GF-D8 (cell line): ENCODE measurements at places on chromosomes 5 and 9.

- DNase-seq = no peak
These were observed 5.1 kb downstream of the MRPS2 start for GRCh38 chr9:135505406-135506187.

DNA sequence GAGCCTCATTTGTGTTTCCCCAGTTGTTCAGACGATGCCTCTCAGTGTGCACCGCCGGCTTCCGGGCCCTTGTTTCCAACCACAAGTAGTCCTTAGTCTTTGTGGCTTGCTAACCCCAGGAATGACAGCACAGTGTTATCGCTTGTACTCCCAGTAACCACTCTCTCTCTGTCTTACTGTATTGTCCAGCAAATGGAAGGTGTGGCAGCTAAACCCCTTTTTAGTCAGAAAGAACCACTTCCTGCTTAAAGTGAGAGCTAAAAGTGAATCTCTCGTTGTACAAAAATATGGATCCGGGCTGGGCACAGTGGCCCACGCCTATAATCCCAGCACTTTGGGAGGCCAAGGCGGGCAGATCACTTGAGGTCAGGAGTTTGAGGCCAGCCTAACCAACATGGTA lies 61.3 kb downstream of the ENC1 start:
- DNase-seq = no peak

DNA sequence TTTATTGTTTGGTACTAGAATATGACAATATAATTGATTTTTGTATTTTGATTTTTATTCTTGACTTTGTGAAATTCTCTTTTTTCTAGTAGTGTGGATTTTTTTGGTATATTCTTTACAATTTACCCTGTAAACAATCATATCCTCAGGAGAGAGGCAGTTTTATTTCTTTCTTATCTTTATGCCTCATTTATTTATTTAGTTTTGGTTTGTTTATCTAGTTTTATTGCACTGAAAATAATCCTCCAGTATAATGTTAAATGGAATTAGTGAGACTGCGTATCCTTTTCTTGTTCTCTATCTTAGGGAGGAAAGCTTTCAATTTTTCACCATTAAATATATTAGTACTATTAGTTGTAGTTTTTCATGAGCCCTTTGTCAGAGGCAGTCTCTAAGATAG lies 109.4 kb downstream of the MACROH2A1 start:
- DNase-seq = no peak

DNA sequence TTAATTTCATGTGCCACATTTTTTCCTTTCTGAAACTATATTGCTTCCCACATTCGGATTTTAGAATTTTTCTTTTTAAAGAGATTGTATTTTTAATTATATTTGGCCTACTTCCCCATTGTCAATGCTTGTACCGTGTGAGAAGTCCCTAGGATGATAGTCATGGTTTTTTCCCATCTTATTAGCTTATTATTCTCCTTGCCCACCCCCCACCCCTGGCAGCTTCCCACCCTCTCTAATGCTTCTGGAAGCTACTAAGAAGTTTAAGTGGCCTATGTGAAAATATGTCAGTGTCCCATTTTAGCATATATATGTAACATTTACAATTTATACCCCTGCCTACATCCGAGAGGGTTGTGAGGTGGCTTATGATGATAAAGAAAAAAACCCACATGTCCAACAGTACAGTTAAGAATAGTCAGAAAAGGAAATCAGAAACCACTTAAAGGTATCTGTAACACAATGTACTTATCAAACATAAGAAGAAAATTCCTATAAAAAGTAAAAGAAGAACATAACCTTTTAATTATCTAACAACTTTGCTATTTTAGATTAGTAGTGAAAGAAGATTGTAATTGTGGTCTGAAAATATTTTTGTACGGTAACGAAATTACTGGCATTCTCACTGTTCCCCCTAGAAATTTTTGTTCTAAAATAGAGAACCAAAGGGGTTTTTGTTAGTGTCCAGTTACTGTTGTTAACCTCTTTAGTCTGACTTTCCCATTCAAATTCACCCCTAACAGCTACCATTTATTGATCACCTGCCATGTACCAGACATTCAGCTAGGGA lies 62.1 kb downstream of the SLC44A1 start:
- DNase-seq = no peak

DNA sequence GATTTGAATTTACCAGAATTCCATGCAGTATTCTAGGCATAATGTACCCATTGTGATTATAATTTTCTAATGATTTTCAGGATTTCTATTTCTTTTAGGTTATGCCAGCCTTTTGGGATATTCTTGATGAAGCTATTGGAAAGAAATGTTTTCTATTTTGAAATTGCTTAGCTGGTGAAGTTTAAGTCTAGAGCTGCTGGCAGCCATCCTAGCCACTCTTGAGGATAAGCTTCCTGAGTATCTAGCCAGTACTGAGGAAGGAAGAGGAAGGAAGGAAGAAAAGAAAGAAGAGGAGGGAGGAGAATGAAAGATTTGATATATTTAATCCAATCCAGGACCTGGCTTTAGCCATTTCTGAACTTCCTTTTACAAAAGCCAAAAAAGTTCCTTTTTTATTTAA lies 142.1 kb upstream of the DAB2 start:
- DNase-seq = no peak

- DNase-seq = peak; percentile 68
These were observed 132.0 kb downstream of the FAM174A start for GRCh38 chr5:100667161-100667630.

DNA sequence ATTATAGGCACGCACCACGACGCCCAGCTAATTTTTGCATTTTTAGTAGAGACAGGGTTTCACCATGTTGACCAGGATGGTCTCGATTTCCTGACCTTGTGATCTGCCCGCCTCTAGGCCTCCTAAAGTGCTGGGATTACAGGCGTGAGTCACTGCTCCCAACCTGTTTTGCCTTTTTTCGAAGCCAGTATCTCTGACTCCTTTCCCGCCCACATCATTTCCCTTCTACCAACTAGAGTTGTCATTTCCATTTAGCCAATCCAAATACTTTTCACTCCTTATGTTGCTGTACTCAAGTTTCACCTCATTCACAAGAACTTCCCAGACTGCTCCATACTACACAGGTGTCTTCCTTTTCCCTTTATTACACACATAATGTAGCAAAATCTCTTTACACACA lies 502.6 kb upstream of the CDH6 start:
- DNase-seq = no peak

- DNase-seq = no peak
These were observed 191.0 kb upstream of the S1PR3 start for GRCh38 chr9:88800329-88800682.

GRCh38 chr5:142179776-142180387 lies 71.3 kb downstream of the NDFIP1 start:
- no peak for DNase-seq

GRCh38 chr5:14386884-14387624 lies 194.5 kb upstream of the OTULINL start:
- no peak for DNase-seq

DNA sequence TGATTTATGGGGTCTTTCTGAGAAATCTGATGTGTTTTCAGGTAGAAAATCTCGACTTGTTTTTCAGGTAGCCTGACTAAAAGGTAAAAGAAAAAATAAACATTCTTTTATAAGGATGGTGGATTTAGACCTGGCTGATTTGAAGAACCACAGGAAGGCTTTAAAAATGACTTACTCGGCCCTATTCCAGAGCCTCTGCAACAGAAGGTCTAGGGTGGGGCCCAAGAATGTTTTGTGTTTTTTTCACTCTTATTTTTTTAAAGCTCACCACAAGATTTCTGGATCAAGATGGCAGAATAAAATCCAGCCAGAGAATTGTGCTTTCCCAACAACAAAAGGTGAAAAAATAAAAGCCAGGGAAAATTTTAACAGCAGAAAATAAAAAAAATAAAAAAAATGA lies 59.1 kb downstream of the FNBP1 start:
- DNase-seq = no peak

- no peak for DNase-seq
These were observed 370.0 kb downstream of the ZSWIM6 start for GRCh38 chr5:61701877-61702602.

DNA sequence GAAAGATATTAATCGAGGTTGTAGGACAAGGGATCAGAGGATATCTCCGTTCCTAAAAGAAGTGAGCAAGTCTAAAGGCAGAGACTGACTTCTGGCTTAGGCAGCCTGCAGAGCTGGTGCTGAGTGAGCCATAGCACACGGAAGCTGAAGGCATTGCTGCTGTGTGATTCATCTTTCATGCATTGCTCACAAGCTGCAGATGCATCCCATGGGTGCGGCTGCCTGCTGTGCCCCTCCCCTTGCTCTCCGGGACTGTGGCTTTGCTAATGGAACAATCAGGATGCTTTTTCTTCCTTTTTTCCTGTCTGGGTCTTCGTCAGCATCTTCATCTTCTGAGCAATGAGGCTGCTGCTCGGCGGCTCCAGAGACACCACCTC lies 341.4 kb downstream of the DIRAS2 start:
- DNase-seq = no peak

DNA sequence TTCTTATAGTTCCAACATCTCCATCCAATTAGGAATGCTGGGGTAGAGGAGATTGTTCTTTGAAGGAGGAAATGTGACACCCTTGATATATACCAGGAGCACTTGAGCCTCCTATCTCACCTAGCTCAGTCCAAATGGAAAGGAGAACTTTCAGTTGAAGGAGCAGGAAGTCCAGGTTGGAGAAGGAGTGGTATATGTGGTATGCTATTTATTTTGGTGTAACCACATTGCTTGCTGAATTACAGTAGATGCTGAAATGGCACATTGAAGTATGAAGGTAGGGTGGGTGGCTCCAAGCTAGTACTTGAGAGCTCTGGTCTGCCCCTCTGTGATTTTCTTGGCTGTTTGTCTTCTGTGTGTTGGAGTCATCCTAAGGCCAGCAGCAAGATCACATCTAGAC lies 6.1 kb downstream of the CSNK1G3 start:
- no peak for DNase-seq

GRCh38 chr5:176155922-176156359 lies 82.3 kb upstream of the SIMC1 start:
- no peak for DNase-seq

DNA sequence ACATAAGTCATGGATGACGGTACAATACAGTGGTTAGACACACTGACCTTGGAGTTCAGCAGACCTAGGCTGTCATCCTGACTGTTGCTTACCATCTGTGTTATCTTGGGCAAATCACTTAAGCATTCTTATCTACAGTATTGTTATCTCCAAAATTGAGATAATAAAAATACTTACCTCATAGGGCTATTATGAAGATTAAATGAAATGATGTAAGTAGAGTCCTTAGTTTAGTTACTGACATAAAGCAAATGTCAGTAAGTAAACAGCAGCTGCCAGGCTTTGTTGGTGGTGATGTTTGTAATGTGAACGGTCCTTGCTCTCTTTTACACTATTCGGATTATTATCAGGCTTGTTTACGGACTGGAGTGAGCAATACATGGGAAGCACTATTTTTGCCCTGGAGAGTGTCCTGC lies 107.3 kb upstream of the DPYSL3 start:
- DNase-seq = no peak

DNA sequence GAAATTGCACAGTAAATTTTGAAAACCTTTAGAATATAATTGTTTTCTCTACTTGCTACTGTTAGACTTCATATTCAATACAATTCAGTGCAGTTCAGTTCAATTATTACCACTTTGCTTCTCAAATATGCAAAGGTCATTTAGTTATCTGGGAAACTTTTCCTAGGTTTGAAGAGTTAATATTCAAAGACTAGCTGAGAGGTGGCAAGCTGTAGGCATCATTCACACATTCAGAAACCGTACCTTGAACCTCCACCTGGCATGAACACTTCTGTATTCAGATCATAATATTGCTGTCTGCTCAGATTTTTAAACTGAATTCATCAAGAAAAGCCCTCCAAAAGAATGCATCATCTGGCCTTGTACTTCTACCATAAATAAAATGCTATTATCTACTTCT lies 162.1 kb upstream of the PCSK5 start:
- DNase-seq = no peak

GRCh38 chr5:77380636-77381035 lies 111.5 kb downstream of the WDR41 start:
- no peak for DNase-seq

DNA sequence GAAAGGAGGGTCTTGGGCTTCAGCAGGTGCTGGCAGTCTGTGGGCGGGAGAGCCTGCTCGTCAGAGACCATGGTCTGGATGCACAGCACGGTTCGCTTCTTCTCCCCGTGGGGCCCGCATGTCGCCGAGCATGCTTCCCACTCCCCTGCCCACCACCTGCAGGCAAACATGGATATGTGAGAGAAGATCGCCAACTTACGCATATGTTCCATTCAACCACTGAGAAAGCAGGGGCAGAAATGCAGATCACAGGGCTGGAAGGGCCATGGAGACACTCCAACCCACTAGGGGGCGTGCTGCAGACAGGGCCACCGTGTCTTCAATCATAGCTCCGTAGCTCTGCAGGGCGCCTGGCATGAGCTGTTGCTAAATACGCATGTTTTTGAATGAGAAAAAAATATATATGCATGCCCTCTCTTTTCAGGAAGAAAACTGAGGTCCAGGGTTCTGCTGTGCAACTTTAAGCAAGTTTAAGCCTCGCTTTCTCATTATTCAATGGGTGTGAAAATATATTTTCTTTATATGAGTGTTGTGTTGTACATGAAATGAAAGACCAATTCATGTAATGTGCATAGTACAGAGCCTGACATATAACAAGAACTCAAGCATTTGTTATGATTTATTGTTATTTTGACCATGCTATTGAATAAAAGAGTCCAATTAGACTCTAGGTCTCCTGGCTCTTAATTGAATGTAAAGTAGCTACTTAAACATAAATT lies 148.0 kb downstream of the TARS1 start:
- DNase-seq = no peak

DNA sequence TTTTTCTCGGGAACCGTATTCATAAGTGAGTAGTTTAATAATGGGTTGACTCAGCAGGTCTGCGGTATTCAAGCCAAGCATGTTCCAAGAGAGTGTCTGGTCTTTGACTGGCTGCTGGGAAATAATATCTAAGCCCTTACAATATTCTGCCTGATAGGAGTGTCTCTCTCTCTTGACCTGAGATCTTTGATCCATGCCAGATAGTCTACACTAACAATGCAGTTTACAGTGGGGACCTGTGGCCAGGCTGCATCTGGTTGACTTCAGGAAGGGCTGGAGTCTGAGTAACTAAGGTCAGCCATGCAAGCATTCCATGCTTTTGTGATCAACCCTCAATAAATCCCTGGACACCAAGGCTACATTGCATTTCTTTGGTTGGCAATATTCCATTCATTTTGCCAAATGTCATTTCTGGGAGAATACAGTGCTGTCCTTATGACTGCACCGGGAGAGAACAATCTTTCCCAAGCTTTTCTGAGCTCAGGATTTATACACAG lies 195.5 kb downstream of the SEMA5A start:
- no peak for DNase-seq

- DNase-seq = peak; percentile 30
These were observed 3.6 kb upstream of the PAX5 start for GRCh38 chr9:37037503-37038301.

- DNase-seq = no peak
These were observed 29.7 kb upstream of the ABO start for GRCh38 chr9:133304477-133305377.
